Occipital lobe (tissue), 3 donors: ENCODE measurements at places on chromosomes 5 and 9. TPM values are rescaled to one million over a fixed set of nuclear protein-coding genes. Genes with fewer than 3 reads are reported as not detected.

- no peak for DNase-seq
Observed at GRCh38 chr5:78647351-78647818, 1.2 kb downstream of the LHFPL2 start.

Gene PCYOX1L
- total RNA-seq, result 11.9 TPM

Gene HMCN2
- total RNA-seq, result not detected

GRCh38 chr5:59905188-59905587, 11.7 kb upstream of the PDE4D start:
- DNase-seq, result no peak

Gene CNTNAP3B
- 68.5 TPM for total RNA-seq

DNA sequence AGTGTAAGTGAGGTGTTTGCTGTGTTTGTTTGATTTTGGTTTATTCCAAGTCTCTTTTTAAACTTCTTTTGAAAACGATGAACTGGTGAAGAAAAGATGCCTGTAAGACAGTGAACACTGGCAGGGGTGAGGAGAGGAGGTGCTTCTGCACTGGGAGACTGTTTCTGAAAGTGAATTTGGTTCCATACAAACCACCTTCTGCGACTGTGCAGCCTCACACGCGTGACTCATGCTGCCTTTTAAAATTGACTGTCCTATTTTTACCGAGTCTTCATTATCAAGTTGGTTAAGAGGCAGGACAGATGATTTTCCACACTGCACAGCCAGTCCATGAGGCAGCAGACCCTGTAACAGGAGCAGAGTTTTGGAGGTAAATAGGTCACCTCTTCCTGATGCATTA, 340.6 kb downstream of the MTRR start:
- peak; percentile 17 for DNase-seq

DNA sequence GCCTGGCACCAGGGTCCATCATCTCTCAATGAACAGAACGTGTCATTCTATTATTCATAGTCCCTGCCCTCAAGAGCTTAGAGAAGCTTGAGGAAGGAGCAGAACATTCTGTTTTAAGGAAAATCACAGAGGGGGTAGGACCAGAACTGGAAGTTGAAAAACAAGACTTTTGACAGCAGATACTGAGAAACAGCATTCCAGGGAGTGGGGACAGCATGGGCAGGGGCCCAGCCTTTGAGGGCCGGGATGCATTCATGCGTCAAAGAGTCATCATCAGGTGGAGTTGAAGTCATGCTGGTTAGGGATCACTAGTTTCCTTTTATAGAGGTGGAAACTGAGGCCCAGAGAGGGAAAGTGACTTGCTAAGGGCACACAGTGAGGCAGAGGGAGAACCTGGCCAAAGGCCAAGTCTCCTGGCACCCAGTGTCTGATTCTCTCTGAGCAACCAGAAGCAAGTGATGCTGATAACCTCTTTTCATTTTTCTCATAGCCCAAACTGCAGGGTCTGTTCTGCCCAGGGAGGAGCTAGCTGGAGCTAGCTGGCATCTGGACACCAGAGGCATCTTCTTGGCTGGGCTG, 41.5 kb upstream of the STXBP1 start:
- DNase-seq, result no peak

DNA sequence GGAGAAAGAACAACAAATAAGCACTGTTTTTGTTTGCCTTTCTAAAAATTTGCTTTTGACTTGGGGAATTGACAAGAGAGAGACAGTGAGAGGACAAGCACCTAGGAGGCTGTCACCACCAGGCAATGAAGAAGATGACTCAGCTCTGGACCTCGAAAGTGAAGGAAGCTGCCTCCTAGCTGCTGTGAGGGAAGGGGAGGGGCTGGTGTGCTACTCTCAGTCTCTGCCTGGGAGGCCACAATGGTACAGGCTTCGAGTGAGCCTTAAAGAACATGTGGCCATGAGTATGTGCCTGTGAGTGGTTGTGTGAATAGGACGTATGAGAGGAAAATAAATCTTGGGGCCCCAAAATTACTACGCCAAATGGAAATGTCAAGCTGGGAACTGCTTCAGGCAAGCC, 7.1 kb upstream of the PLK2 start:
- DNase-seq, result no peak

DNA sequence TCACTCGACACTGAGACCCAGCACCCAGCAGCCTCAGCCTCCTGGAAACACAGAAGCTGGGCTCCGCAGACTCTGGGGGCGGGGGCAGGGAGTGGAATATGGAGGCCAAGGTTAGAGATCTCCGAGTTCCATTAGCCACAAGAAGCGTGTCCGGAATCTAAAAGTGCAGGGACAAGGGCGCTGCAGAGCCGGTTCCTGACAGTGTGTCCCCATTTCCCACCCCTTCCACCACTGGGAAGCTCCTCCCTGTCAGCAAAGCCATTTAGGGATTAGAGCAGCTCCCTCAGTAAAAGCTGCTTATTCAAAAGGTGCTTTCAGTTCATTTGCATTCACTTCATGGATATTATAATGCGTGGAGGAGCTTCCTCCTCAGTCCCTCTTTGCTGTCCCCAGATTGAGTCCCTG, 74.1 kb upstream of the HSPA9 start:
- no peak for DNase-seq

Gene CDX1
- not detected for total RNA-seq

GRCh38 chr5:158841481-158842276, 258.0 kb downstream of the EBF1 start:
- DNase-seq, result no peak

- no peak for DNase-seq
Observed at GRCh38 chr9:96107436-96107835, 194.5 kb downstream of the HSD17B3 start.

Gene SERF1A
- total RNA-seq, result 20.1 TPM

- DNase-seq, result no peak
Observed at GRCh38 chr5:73482383-73483136, 15.7 kb upstream of the BTF3 start.

Gene CDKN2A
- total RNA-seq, result not detected

DNA sequence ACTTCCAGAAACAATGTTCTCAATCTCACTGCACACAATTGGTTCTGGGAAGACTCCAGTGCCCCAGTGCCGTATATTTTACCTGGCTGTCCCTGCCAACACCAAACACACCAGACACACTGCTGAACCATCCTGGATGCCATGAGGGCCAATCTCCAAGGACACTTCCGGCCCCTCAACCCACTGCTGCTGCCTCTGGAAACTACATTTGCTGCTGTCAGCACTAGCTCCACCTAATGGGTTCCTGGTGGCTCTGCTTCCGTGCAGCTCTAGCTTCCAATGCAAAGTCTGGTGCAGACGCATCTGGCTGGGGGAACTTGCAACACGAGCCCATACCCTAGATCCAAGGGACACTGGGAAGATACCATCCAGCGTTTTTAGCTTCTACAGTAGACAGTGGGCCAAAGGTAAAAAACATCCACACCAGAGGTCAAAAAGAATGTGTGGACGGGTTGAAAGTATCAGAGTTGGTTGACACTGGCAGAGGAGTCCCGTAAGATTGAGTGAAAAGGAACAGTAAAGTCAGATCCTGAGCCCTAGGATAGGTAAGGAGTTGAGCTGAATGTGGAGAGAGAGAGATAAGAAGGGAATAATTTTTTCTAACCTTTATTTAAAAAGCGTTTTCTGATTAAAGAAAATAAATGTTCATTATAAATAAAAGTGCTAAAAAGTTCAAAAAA, 99.7 kb upstream of the KIF2A start:
- DNase-seq, result no peak

Gene BARX1
- not detected for total RNA-seq

- DNase-seq, result no peak
Observed at GRCh38 chr9:16369427-16369826, 501.0 kb downstream of the BNC2 start.

Gene WNT8A
- total RNA-seq, result not detected

- DNase-seq, result no peak
Observed at GRCh38 chr5:131682826-131683225, 47.8 kb upstream of the RAPGEF6 start.

DNA sequence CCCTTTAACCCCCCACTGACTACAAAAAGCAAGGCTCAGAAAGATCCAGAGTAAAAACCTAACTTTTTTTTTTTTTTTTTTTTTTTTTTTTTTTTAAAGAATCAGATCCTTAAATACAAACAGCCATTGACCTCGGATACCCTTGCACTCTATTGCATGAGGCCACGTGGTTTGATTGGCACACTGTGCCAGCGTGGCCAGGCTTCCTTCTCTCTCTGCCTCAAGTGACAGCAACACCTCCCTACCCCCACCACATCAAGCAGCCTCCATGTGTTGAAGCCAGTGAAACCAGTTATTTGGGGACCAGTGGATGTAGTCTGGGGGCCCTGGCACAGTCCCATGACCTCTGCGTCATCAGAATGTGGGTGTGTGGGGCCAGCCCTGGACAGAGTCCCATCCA, 71.4 kb downstream of the OTULIN start:
- DNase-seq, result no peak

GRCh38 chr9:131578021-131578420, 32.7 kb downstream of the PRRT1B start:
- DNase-seq, result no peak

Gene MEGF10
- total RNA-seq, result 20.0 TPM

Gene SH3RF2
- total RNA-seq, result 0.31 TPM

Gene GPR150
- total RNA-seq, result not detected

Gene FAM221B
- not detected for total RNA-seq

Gene RALGDS
- 95.8 TPM for total RNA-seq

- no peak for DNase-seq
Observed at GRCh38 chr9:113603773-113604172, 140.2 kb downstream of the RGS3 start.

DNA sequence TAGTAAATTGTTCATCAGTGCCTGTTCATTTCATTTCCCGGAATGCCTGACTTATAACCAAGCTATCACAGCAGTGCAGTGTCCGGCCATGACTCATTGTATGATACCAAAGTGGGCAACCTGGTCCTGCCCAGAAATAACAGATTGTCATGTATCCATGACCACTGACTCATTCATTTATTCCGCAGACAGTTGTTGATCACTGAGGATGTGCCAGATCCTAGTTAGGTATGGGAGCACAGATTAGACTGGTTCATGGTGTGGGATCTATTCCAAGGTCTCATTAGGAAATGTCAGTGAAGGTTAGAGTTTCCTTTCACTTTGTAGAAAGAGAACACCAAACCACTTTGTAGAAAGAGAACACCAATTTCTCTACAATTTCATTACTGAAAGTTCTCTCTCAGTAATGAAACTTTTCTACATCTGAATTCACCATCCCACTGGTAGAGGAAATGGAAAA, 8.7 kb downstream of the NREP start:
- no peak for DNase-seq

Gene PKD2L2
- total RNA-seq, result not detected

DNA sequence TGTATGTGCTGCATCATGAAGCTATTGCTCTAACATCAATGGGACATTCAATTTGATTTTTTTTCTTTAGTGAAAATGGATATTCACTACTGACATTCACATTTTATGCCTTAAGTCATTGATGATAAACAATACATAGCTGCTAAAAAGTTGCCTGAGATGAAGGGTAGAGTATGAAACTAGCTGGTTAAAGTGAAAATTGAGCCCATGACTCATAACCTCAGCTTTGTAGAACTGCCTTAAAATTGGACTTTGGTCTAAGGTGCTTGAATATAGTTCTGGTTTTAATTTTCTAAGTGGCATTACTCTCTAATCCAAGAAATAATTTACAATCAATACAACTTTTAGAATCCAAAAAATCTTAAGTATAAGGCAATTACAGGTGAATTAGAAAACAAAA, 740.4 kb upstream of the RIOK2 start:
- DNase-seq, result no peak

Gene SLC6A19
- not detected for total RNA-seq

DNA sequence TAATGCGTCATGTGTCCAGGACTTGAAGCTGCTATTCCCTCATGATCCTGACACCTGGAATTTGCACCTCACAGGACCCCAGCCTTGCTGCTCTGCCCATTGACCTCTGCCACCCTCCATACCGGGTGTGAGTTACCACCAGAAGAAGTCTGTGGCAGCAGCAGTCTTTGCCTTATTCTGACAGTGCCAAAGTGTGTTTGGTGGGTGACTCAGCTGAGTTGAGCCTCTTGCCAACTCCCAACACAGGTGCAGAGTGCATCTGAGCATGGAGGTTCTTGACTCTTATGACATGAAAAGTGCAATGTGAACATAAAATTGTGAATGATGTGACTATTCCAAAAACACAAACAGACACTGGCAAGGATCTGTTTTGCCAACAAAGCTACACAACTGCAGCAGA, 1166.5 kb upstream of the CDH18 start:
- no peak for DNase-seq

Gene DMRT3
- total RNA-seq, result 0.16 TPM

DNA sequence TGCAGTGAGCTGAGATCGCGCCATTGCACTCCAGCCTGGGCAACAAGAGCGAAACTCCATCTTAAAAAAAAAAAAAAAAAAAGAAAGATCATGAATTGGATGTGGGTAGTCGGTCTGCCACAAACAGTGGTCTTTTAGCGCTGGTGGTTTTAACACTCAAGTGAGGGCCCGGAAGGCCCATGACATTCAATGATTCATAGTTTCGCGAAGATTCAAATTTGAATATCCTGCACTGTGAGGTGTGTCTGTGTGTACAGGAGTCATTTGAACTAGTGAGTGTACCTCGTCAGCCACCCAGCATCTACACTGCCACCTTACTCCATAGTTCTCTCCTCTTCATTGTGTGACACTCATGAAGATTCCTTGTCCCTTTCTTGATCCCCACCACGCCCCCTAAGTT, 41.3 kb downstream of the CFAP77 start:
- DNase-seq, result no peak

- DNase-seq, result no peak
Observed at GRCh38 chr9:135797507-135798262, 95.7 kb downstream of the KCNT1 start.

DNA sequence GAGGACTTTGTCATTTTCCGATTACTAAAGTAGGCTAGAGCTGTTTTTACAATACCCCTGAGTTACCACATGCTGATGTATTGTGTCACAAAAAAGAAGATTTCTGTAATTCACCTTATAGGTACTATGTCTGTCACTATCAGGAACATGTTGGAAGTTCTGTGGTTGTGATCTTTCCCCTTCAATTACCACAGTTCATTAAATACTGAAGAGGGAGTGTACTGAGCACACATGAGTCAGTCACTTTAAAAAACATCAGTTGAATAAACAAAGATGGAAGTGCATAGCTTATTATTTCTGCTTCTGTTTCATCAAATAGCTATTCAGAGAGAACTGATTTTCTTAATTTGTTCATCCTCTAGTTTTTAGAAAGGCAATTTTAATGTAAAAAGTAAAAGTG, 31.7 kb downstream of the AP3S1 start:
- DNase-seq, result no peak

GRCh38 chr5:60812426-60812825, 31.6 kb downstream of the ELOVL7 start:
- no peak for DNase-seq

Gene COL15A1
- 12.5 TPM for total RNA-seq

Gene LCN10
- not detected for total RNA-seq

DNA sequence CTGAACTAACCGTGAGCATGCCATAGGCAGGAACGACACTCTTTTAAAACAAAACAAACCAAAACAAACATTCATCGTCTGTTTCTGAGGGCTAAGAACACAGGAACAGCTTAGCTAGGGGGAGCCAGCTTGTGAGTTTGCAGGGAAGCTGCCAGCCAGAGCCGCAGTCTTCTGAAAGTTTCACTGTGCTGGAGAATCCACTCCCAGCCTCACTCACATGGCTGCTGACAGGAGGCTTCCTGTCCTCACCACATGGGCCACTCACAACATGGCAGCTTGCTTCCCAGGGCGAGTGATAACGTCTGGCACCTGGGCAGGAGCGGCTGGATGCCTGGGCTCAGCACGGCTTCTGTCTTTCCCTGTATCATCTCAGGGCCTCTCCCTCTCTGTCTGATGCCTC, 275.2 kb downstream of the MSX2 start:
- DNase-seq, result no peak
